Body of pancreas (tissue), 4 donors: ENCODE measurements at places on chromosomes 7 and 10. TPM values are rescaled to one million over a fixed set of nuclear protein-coding genes. Genes with fewer than 3 reads are reported as not detected.
A peak's percentile ranks its signal among the peaks of the same experiment; 100 is the strongest.

DNA sequence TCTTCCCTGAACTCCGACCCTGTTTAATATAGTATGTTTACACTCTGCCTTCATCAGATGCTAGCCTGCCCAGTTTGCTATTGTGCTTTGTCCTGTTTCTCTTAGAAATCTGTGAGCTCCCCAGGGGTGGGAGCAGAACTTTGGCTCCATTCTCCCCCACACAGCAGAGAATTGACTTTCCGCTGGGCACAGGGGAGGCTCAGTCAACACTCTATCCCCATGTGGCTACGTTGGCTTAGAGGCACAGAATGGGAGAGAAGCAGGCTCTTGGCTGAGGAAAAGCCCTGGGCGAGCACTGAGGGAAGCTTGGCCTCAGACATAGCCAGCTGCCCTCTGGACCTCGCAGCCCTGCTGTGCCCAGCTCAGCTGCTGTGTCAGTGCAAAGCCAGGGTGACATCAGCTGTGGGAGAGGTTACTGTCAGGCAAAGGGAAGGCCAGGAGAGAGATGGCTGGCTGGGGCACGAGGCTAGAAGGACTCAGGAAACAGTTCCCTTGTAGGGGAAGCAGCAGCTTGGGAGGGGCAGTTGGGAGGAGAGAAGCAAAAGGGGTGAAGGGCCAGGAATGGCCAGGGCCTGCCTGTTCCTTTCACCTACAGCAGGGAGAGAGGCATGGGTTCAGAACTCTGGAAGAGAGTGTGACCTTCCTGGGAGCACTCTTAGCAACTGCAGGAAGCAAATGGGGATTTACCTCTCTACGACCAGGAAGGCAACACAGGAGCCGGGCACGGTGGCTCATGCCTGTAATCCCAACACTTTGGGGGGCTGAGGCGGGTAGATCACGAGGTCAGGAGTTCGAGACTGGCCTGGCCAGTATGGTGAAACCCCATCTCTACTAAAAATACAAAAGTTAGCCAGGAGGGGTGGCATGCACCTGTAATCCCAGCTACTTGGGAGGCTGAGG is 5.8 kb upstream of the SCD start:
- no peaks in the 10 kb centered on the region for H3K36me3 ChIP-seq
- H3K27ac ChIP-seq, result no peak overlapping the region
- no peaks in the 10 kb centered on the region for H3K27me3 ChIP-seq
- no peak overlapping the region for H3K4me3 ChIP-seq

DNA sequence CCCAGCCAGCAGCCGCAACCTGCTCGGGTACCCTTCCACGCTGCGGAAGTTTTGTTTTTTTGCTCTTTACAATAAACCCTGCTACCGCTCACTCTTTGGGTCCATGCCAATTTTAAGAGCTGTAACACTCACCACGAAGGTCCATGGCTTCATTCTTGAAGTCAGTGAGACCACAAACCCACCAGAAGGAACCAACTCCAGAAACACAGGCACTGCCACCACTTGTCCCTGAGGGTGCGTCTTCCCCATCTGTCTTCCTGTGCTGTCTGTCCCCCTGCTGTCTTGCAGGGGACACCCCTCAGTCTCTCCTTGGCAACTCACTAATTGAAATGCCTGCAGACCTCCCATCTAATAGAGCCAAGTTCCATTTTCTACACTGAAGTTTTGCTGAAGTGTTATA is 48.5 kb upstream of the RSU1 start:
- no peak overlapping the region for H3K27ac ChIP-seq
- no peaks in the 10 kb centered on the region for H3K4me1 ChIP-seq
- no peaks in the 10 kb centered on the region for H3K27me3 ChIP-seq
- H3K36me3 ChIP-seq, result no peaks in the 10 kb centered on the region
- DNase-seq, result no peak
- no peak overlapping the region for H3K4me3 ChIP-seq

GRCh38 chr10:15515202-15515601 is 144.1 kb upstream of the FAM171A1 start:
- H3K4me1 ChIP-seq, result no peaks in the 10 kb centered on the region
- no peaks in the 10 kb centered on the region for H3K27me3 ChIP-seq
- no peaks in the 10 kb centered on the region for H3K36me3 ChIP-seq
- DNase-seq, result no peak
- H3K4me3 ChIP-seq, result no peak overlapping the region

GRCh38 chr10:7649673-7650300 is 17.0 kb downstream of the ITIH5 start:
- no peaks in the 10 kb centered on the region for H3K36me3 ChIP-seq
- H3K27ac ChIP-seq, result no peak overlapping the region
- no peaks in the 10 kb centered on the region for H3K4me1 ChIP-seq
- H3K4me3 ChIP-seq, result no peak overlapping the region
- no peak for DNase-seq

DNA sequence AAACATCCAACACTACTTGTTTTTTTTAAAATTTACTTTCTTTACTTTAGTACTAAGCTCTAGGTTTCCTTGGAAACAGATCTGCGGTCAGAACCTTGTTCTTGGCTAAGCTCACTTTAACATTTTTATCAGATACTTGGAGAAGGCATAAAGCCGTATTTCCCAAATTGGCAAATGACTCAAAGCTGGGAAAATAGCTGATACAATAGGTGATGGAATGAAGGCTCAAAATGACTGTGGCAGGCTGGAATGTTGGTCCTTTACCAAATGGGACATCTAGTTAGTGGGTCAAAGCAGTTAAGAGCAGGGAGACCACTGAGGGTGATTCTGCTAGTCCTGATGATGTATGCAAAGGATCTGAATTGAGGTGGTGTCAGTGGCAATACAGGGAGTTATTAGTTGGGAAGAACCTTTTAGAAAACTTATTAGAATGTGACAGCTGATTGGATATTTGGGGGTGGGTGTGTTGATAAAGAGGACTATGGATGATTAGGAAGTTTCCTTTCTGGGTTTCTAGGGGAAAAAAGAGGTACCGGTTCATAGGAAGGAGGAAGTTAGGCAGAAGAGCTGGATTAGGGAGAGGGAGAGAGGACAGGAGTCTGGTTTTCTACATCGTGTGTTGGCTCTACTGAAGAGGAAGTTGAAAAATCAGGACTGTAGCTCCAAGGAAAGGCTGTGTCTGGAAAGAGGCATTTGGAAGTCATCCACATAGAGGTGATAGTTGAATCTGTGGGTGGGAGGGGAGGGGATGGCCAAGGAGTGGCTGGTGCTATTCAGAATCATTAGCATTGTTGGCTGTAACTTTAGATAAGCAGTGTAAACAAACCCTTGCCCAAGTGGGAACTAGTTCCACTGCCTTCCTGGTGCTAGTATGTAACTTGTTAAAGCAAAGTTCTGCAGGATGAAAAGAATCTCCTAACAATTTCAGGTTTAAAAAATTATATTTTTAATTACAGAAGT is 13.1 kb downstream of the PLCE1 start:
- H3K4me1 ChIP-seq, result peaks cover 31% of the 10 kb centered on the region
- no peak overlapping the region for H3K4me3 ChIP-seq
- H3K27ac ChIP-seq, result peak overlapping the region; percentile 40
- no peaks in the 10 kb centered on the region for H3K27me3 ChIP-seq
- no peaks in the 10 kb centered on the region for H3K36me3 ChIP-seq
- DNase-seq, result peak; percentile 69

GRCh38 chr7:29447828-29448227 is 115.8 kb upstream of the PRR15 start:
- H3K36me3 ChIP-seq, result peaks cover 1% of the 10 kb centered on the region

- H3K4me3 ChIP-seq, result no peak overlapping the region
- peaks cover 40% of the 10 kb centered on the region for H3K27me3 ChIP-seq
- DNase-seq, result no peak
- no peak overlapping the region for H3K27ac ChIP-seq
- H3K4me1 ChIP-seq, result peaks cover 30% of the 10 kb centered on the region
- no peaks in the 10 kb centered on the region for H3K36me3 ChIP-seq
These were observed 1.2 kb upstream of the SLC18A3 start for GRCh38 chr10:49609006-49609282.

DNA sequence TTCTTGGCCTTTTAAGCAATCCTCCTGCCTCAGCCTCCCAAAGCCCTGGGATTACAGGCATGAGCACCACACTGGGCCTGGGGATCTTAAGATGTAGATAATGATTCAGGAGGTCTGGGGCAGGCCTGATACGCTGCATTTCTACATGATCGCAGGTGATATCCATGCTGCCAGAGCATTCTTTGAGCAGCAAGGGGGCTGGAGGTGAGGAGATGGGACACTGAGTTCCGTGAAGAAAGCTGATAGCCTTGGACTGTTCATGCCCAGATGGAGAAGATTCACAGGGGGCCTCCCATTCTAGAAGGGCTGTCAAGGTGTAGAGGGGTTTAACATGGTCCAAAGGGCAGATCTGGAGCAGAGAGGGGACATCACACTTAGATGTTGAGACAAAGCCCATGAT is 480.3 kb downstream of the RPS24 start:
- peaks cover 5% of the 10 kb centered on the region for H3K4me1 ChIP-seq
- no peak overlapping the region for H3K4me3 ChIP-seq
- H3K27ac ChIP-seq, result no peak overlapping the region

DNA sequence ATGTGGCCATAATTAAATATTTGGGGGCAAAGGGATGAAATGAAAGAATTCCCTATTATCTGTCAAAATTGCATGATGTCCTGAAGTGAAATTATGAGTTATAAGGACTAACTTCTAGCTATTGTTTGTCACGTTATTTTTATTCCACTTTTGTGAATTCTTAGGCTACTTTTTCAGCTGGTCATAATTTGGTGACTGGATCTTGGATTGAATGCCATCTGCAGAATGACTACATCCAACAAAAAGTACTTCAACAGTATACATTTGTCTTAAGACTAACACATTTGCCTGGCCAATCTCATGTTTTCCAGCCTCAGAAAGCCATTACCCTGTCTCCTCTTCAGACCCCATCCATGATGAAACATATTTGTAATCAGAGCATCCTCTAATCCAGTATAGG is 48.1 kb upstream of the WNT16 start:
- no peak for DNase-seq
- no peaks in the 10 kb centered on the region for H3K36me3 ChIP-seq
- no peaks in the 10 kb centered on the region for H3K4me1 ChIP-seq
- no peak overlapping the region for H3K27ac ChIP-seq
- H3K27me3 ChIP-seq, result no peaks in the 10 kb centered on the region

- no peak overlapping the region for H3K4me3 ChIP-seq
- no peaks in the 10 kb centered on the region for H3K36me3 ChIP-seq
These were observed 63.9 kb upstream of the ECHDC3 start for GRCh38 chr10:11678074-11678793.

DNA sequence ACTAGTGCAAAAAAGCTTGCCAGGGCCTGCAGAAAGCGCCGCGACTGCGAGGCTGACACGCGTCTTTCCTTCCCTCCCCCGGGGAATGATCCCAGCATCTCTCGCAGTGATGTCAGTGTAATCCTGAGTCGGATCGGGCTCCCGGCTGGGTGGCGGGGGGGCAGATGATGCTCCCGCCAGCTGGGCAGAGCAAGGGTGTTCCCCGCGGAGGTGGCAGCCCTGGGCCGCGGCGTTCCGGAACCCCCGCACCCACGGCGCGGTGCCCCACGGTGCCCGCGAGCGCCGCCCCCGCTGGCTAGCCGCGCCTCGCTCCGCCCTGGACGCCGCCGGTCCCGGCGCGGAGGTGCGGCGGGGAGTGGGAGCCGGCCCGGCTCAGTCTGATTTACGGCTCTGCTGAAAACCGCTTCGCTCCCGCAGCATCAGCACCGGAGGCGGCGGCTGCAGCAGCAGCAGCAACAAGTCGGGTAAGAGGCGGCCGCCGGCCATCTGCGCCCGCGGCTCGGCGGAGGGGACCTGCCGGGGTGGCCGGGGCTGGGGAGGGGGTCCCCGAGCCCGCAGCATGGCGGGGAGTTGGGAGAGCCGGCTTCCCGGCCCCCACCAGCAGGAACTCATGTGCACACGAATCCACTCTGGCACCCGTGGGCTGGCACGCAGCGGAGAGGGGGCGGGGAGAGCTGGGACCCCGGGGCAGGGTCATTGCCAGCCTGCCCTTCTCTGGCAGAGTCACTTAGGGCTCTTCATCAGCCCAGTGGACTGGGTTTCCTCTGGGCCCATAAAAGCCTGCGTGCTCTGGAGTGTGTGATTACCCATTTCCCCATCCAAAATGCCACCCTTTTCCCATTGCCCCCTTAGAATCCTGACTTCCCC is at the start of gene ZNF365:
TSS of gene ZNF365 (plus strand) at position 375 of the 867 bp plus-strand sequence. CDS start 1,825 bp downstream, outside the sequence.
- H3K27ac ChIP-seq, result no peak within 1 kb of the TSS
- DNase-seq, result no peak

DNA sequence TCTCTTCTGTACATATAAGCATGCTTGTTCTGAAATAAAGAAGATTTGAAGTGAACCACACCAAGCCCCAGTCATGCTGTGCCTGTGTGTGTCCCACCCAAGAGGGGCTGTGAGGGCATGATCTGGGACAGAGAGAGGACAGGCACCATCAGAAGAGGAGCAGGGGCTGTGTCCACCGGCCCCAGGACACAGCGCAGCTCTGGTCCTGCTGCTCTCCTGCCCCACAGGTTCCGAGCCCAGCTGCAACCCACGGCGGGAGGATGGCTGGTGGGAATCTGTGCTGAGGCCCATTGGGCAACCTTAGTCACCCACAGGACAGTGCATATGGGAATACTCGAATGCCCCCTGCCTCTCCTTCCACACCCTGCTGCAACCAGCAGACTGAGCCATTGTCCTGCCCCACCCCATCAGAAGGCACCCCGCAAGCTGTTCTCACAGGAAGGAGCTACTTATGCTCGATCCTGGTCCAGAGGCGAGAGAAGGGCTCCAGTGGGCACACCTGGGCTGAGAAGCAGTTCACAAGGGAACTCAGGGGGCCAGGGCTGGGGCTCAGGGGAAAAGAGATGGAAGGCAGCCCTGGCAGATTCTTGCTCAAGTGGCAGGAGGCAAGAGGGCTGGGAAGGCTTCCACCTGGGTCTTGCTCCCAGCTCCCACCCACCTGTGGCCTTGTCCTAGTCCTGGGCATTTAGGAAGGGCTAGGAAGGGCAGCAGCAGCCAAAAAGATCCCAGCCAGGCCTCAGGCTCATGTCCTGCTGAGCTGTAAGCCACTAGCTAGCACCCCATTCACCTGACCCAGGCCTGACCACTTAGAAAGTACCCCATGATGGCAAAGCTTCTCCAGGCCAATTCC is 31.9 kb downstream of the LDB3 start:
- H3K27me3 ChIP-seq, result no peaks in the 10 kb centered on the region
- H3K27ac ChIP-seq, result no peak overlapping the region
- H3K4me3 ChIP-seq, result no peak overlapping the region

GRCh38 chr10:22453948-22454591 is 108.8 kb downstream of the SPAG6 start:
- H3K4me1 ChIP-seq, result no peaks in the 10 kb centered on the region
- no peaks in the 10 kb centered on the region for H3K36me3 ChIP-seq
- H3K4me3 ChIP-seq, result no peak overlapping the region
- no peak overlapping the region for H3K27ac ChIP-seq
- DNase-seq, result no peak

ACSM6 gene
- total RNA-seq, result 0.52 TPM

SORBS1 gene
- total RNA-seq, result 79.1 TPM

GHRHR gene
- not detected for total RNA-seq

AGBL3 gene
- total RNA-seq, result 0.33 TPM

TNPO3 gene
- total RNA-seq, result 15.8 TPM

SPDYE16 gene
- not detected for total RNA-seq

OGDHL gene
- total RNA-seq, result 2.6 TPM

FAM237B gene
- not detected for total RNA-seq

PRKG1 gene
- total RNA-seq, result 14.2 TPM
